ENCODE measurements at places on chromosomes 4 and X.

GRCh38 chr4:174650711-174651355, 128.5 kb upstream of the HPGD start:
- DNase-seq, result no peak

DNA sequence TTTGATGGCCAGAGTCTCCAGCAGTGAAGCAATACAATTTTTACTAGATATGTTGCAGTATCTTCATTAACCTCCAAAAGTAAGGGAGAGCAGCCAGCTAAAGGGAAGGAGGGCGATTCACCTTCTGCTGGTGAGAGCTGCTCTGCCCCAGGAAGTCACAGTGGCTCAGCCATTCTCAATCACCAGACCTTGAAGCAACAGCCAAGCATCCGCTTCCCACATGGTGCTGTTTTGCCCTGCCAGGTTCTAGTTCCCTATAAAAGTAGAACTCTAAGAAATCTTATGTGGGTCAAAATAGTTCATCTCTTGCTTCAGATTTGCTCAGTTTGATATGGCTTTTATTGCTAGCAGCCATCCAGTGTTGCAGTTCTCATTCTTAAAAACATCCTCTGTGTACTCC, 166.8 kb downstream of the STIM2 start:
- no peak for DNase-seq

DNA sequence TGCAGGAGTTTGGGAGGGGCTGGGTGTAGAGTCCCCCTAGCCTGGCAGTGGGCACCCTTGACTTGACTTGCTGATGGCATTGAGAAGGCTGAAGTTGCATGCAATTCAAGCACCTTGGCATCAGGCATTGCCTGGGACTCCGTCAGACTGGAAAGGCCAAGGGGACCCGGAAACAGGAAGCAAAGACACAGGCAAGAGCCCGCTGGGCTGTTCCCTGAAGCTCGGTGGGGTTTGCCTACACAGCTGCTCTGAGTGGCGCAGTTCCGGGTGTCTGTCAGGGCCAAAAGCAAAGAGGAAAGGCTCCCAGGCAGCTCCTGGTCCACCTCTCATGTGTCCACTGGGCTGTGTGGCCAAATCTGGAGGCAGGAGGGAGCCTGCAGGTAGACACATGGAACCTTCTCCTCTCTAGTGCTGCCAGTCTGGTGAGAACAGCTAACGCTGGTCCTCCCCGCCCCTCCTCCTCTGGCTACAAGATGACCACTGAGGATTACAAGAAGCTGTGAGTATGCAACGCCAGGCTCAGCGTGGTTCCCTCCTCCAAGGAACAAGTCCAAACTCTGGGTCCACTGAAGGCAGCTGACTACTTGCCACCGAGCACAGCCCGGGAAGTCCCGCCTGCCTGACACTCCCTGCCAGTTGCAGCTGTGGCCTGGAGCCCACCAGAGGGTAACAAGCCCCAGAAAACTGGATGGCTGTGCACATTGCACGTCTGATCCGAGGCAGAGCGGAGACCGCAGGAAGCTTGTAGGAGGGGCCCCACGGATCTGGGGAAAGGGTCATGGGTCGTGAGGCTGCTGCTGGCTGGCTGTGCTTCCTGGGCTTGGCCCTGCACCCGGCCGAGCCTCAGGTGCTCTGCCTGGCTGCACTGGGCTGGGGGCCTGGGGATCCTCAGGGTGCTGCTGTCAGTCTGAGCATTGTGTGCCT, 20.1 kb downstream of the ZNF185 start:
- no peak for DNase-seq

DNA sequence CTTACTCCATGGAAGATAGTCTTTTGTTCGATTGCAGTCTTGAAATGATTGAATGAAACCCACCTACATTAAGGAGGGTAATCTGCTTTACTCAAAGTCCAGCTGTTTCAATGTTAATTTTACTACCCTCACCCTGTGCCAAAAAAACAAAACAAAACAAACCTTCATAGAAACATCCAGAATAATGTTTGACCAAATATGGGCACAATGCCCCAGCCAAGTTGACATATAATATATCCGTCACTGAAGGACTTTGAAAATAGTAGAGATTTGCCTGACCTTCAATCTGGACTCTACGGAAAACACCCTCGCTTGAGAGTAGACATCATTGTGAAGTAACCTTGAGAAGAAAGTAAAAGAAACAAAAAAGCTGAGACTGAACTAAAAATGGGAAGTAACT, 550.5 kb upstream of the SMIM31 start:
- no peak for DNase-seq

- no peak for DNase-seq
These were observed 653.8 kb upstream of the GALNT7 start for GRCh38 chr4:172514801-172515200.

DNA sequence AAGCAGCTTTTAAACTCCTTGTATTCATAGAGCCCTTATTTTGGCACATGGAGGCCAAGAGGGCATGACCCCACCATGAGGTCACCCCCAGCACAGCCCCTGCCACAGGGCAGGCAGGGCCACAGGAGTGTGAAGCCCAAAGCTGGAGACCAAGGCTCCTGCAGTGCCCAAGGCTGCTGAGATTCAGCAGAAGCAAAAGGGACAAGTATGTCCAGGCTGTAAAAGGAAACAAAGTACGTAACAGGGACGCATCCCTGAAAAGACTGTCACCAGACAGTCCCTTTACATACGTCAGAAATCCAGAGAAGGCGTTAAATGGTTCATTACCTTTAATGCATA, 18.9 kb downstream of the GAK start:
- no peak for DNase-seq

GRCh38 chr4:26061248-26061986, 147.4 kb downstream of the SMIM20 start:
- DNase-seq, result no peak
